ENCODE measurements at places on chromosomes 13 and 19.

DNA sequence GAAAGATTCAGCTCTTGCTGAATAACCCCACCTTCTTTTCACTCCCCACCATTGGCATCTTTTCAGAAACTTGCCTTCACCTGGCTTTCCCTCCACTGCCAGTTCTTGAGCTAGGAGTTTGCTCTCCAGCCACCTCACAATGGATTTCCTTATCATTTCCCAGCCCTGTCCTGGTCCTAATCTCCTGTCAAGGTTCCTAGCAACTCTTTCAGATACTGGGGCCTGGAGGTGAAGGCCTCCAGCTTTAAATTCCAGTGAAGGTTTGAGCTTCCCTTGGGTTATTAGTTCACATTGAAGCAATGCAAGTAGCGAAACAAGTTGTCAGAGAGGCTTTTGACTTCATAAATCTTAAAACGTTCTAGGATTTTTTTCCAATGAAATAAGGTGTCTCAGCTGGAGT is 320.8 kb upstream of the MAB21L1 start:
- no peak for DNase-seq

DNA sequence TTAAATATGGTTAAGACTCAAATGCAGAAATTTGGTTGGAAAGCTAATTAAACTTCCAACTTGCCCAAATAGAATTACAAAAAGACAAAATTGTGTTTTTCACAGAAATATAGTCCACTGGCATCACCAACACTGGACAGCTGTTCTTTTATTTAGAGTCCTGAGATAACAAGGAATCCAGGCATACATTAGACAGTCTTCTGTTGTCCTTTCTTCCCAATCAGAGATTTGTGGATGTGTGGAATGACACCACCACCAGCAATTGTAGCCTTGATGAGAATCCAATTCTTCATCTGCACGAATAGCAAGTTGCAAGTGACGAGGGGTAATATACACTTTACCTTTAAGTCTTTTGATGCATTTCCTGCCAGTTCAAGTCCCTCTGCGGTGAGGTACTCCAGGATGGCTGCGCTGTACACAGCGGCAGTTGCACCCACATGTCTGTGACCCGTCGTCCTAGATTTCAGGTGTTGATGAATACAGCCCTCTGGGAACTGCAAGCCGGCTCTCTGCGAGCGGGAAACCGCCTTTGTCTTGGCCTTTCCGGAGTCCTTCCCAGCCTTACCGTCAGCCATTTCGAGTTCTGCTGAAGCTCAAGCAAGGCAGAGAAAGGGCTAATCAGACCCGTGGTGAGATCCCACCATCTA is 14.7 kb downstream of the UBAC2 start:
- DNase-seq: peak; percentile 64

DNA sequence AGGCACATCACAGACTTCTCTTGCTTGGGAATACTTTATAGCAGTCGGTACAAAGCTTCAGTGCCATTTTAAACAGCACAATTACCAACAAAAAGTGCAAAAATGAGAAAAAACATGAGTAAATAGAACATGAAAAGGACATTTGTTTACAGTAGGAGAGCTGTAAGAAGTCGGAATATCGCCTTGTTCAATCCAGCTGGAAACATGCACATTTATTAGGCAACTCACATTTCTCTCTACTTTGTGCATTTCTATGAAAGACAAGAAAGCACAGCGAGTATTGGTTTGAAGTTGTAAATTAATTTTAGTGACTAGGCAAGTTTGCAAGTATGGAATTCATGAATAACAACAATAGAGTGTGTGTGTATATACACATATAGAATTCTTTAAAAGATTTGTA is 484.7 kb downstream of the DACH1 start:
- no peak for DNase-seq

DNA sequence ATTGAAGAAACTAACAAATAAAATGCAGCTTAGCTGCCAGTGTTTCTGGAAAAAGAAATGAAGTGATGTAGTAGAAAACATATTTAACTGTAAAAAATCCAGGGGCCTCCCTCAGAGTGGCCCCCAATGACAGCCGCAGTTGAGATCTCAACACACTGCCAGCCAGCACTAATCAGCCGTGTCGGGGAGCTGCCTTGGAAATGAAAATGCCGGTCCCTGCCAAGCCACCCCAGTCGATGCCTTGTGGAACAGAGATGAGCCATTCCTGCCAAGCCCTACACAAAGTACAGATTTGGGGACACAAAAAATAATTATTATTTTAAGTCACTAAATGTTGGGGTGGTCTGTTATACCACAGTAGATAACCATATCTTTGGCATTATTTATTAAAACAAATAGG is 1342.4 kb downstream of the EFNB2 start:
- no peak for DNase-seq

DNA sequence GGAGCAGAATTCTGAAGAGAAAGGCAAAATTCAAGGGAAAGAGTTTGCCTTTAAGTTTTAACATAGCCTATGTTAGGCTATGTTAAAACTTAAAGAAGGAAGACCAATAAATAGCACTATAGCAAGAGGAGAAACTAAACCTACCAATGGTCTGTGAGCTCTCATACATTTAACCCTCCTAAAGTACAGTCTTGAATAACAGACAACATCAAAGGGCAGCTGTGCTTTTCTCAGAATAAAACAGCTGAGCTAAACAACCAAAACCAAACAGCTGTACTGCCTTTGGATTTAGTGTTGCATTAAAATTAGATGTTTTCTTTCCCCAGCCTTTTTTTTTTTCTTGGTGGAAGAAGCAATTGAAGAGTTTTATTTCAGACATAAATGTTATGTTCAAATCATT is 34.0 kb downstream of the KLF5 start:
- no peak for DNase-seq

- DNase-seq: no peak
Observed at GRCh38 chr13:38658906-38659305, 28.0 kb upstream of the FREM2 start.

DNA sequence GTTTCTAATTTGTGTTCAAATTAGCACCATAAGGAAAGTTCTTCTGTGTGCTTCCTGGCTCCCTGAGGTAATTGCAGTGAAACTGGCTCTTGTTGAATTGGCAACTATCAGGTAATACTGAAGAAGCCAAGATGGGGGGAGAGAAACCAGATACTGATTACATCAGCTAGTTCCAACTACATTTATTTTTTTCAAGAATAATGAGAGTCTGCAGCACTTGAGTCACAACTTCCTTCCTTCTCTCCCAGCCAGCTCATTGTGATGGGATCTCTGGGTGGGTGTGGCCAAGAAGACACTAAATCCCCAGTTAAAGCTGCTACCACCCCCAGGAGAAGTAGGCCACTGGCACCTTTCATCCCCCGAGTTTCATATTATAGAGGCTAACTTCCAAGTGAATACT is 100.7 kb upstream of the RXFP2 start:
- peak; percentile 11 for DNase-seq

- no peak for DNase-seq
Observed at GRCh38 chr13:109336730-109337129, 449.7 kb downstream of the IRS2 start.

- no peak for DNase-seq
Observed at GRCh38 chr13:60655256-60655655, 258.2 kb downstream of the TDRD3 start.

- DNase-seq: no peak
Observed at GRCh38 chr13:37701306-37701705, 102.7 kb upstream of the POSTN start.

DNA sequence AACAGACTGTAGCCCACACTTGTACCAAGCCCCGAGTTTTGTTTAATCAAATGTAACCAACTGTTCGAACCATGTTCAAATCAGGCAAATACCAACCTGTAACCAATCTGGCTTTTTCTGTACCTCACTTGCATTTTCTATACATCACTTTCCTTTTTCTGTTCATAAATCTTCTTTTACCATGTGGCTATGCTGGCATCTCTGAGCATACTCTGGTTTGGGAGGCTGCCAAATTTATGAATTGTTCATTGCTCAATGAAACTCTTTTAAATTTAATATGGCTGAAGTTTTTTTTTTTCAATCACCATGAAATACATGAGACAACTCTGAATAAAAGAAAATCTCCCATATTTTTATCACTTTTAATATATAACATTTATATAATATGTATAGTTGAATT is 256.1 kb downstream of the SLITRK6 start:
- DNase-seq: no peak

DNA sequence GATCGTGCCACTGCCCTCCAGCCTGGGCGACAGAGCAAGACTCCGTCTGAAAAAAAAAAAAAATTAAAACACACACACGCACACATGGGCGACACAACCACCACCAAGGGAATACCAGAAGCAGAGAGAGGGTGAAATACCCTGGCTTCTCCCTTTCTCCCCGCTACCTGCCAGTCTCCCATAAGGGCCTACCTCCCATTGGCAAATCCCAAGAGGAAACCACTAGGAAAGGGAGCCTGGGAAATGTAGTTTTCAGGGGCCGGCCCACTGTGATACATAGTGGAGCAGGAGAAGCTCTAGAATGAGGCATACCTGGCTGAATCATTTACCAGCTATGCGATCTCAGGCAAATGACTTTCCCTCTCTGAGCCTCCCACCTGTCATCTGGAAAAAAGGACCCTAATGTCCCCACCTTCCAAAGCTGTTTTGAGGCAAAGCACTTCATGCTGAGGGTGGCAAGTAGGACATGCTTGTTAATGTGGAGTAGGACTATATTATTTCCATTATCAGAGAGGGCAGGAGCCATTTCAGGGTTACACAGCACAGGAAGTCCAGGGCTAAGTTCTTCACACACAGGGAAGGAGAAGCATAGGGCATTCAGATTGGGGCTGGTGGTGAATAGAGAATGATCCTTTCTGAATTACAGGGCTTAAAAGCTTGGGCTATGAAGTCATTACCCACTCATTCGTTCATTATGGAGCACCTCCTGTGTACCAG is 14.3 kb upstream of the HNRNPUL1 start:
- DNase-seq: no peak

DNA sequence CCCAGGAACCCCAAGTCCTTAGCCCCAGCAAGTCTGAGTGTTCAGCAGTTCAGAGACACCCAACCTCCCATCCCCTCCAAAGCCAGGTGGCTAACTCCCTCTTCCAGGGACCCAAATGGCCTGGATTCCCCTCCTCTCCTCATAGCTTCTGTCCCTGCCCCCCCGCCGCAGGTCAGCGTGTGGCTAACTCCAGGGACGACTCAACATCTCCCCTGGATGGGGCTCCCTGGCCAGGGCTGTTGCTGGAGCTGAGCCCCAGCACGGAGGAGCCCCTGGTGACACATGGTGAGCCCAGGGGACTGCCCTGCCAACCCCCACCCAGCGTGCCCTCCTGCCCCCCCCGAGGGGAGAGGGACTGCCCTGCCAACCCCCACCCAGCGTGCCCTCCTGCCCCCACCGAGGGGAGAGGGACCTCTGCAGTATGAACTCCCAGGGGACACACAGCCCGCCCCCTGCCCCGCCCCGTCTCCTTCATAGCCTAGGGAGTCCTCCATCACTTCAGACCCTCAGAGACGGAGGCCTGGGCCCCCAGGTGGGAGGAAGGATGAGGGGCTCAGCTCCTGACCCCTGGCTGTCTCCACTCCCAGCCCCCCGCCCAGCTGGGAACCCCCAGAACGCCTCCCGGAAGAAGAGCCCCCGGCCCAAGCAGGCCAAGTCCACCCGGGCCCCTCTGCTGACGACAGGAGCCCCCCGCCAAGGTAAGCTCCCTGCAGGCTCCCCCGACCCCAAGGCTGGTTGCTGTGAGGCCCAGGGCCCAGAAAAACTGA is 1.7 kb downstream of the SSC5D start:
- no peak for DNase-seq

DNA sequence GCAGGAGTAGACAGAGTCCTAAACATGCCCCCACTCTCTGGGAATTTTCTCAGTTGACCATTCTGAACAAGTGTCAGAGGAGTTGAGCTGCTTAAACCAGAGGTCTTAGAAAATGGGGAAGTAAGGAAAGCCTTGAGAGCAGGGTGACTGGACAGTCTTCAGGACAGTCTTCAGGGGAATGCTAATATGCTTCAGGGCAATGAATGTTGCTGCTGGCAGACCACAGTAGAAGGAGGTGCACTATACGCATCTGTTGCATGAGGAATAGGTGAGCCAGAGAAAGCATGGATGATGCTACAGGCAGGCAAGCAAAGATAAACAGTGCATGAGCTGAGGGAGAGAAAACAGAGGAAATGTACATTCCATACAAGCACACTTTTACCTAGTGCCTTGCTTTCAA is 196.6 kb upstream of the GPR12 start:
- DNase-seq: no peak

DNA sequence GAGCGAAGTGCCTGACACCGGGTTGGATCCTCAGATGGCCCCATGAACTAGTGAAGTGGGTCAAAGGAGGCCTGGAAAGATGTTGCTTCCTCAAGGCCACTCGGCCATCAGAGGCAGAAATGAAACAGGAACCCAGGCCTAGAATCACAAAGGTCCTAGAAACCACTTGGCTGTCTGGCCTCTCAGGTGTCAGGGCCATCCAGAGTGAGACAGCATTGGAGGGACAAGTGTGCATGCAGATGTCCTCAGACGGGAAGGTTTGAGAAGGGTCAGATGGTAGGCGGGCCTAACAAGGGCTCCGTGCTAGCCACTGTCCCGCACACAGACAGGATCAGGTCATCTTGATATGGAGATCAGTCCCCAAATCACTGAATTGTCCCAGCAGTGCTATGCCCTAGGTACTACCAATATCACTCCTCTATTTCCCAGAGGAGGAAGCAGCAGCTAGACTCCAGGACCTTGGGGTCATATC is 14.3 kb downstream of the CCDC97 start:
- DNase-seq: no peak

DNA sequence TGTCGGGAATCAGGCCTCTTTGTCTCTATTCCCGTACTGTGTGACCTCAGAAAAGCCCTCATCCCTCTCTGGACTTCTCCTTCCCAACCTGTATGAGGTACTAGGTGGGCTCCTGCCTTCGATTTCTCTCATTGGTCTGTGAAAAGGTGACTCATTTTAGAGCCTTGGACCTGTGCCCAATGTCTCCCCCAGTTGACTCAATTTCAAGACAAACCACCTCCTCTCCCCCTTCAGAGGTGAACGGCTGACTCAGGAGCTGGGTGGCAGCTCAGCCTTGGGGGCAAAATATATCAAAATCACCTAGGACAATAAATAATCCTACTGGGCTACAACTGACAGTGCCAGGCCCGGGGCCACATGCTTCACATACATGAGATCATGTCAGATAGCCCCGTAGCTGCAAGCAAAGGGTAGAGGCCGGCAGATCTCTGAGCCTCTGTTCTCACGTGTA is 630 bp downstream of the COQ8B start:
- DNase-seq: peak; percentile 54

GRCh38 chr13:73754727-73755292 is 379.4 kb downstream of the KLF12 start:
- peak; percentile 68 for DNase-seq

DNA sequence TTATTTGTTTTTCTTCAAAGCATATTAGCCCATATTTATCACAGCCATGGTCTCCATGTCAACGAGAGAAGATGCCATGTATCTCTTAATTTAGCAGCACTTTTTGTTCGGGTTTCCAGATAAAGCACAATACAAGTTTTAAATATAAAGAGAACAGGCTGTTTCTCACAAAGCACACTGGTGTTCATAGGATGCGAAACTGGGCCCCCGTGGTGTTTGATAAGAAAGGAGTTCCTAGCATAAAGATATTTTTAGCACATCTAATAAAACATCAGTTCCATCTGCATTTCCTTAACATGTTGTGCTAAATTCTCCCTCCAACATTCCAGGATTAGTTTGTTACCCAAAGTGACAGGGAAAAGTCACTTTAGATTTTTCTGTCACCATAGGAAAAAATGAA is 72.4 kb upstream of the EDNRB start:
- no peak for DNase-seq
